ENCODE measurements at places on chromosomes 7 and 10.

- ATAC-seq, result no peak
Observed at GRCh38 chr7:89170628-89171027, 375.1 kb upstream of the TEX47 start.

DNA sequence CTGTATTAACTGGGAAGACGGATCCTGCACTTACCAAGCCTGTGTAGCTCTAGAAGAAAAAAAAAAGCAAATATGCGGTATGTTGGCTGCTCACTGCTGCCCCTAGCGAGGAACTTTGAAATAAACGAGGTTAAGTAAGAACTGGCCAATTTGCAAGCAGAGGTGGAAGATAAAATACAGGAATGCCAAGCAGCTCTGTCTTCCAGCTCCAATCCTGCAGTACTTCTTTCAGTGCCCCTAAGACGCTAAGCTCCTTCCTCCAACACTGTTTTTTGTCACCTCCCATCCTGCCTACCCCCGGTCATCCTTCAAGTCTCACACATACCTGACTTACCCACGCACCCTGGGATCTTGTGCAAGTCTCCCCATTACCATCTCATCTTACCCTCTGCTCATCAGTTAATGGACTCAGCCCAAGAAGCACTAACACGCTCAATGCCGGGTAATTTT is 809 bp downstream of the C10orf143 start:
- ATAC-seq, result peak; percentile 47

DNA sequence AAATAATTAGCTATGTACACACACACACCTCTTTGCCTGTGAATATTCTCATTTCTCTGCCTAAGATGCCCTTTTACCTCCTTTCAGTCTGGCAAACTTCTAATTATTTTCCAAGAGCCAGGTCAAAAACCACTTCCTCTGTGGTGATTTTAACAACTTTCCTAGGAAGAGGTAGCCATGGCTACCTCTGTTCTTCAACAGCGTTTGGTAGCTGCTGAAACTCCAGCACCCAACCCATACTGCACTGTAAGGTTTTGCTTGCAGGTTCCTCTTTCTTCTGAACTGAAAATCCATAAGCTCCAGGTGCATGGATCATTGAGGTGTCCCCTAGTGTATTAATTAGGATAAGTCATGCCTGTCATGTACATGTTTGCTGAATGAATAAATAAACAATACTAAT is 25.6 kb downstream of the NRCAM start:
- no peak for ATAC-seq

GRCh38 chr7:117772421-117772820 is 100.8 kb downstream of the CTTNBP2 start:
- ATAC-seq, result no peak

- no peak for ATAC-seq
Observed at GRCh38 chr7:127409629-127410028, 17.1 kb upstream of the ZNF800 start.

DNA sequence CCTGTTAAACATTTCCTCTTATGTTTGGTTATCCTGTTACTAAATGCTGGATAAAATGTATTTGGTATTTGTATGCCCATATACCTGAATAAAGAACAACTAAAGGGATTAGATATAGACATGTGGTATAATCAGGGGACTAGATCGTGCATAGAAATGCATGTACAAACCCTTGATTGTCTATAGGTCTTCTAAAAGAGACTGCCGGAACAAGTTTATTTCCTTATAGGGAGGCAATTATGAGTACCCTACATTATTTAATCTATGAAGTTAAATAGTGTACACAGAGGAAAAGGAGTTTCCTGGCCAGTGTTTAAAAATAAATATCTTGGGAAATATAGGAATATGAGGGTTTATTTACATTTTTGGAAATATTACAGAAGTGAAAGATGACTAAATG is 44.6 kb downstream of the CCSER2 start:
- no peak for ATAC-seq

DNA sequence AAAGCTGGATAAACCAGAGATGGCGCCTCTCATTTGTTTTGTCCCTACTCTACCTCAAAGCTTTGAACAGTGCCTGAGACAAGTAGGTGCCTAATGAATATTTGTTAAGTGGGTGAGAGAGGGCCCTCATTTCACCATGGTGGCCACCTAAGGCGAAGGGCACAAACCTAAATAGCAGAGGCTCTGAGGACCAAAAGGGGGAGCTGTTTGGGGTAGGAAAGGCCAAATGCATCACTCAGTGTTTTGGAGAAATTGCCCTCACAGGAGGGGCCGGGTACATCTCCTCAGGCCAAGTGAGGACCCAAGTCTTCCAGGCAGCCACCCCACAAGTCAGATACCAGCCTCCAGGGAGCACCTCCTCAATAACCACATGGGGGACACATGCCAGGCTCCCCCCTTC is 14.0 kb downstream of the IMPDH1 start:
- no peak for ATAC-seq

DNA sequence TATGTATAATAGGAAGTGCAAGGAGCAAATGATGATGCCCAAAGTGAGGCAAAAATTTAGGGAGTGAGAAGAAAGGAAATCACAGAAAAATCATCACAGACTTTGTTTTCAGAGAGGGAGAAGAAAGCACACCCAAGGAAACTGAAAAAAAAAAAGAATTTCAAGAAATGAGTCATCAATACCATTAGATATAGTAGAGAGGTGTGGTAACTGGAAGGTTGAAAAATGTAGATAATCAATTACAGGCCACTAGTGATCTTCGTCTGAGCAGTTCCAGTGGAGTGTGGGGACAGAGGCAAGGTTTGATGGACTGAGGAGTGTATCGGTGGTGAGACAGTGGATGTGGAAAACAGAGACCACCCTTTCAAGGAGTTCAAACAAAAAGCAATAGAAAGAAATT is 31.7 kb downstream of the ASB4 start:
- no peak for ATAC-seq

GRCh38 chr7:1358376-1359050 is 100.8 kb downstream of the MICALL2 start:
- no peak for ATAC-seq

DNA sequence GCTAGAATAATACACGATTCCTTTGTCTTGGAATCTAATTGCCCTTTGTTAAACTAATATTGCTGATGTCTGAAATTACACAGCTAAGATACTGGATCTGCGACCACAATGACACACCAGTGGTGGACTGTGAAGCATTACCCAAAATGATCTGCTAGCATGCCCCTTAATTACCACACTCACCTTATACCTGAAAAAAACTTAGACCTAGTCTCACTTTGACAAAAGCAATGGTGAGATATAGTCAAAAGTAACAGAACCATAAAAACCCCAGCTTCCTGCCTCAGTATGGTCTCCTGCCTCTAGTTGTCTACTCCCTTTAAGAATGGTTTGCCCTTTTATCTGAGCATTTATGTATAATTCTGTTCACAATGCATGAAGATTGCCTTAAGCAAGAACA is 20.8 kb upstream of the ERVW-1 start:
- ATAC-seq, result no peak

- ATAC-seq, result no peak
Observed at GRCh38 chr7:127885843-127886242, 145.4 kb downstream of the LRRC4 start.

GRCh38 chr10:79229071-79229541 is 118.2 kb upstream of the PPIF start:
- peak; percentile 37 for ATAC-seq

GRCh38 chr7:101241443-101242349 is 3.2 kb downstream of the FIS1 start:
- no peak for ATAC-seq

DNA sequence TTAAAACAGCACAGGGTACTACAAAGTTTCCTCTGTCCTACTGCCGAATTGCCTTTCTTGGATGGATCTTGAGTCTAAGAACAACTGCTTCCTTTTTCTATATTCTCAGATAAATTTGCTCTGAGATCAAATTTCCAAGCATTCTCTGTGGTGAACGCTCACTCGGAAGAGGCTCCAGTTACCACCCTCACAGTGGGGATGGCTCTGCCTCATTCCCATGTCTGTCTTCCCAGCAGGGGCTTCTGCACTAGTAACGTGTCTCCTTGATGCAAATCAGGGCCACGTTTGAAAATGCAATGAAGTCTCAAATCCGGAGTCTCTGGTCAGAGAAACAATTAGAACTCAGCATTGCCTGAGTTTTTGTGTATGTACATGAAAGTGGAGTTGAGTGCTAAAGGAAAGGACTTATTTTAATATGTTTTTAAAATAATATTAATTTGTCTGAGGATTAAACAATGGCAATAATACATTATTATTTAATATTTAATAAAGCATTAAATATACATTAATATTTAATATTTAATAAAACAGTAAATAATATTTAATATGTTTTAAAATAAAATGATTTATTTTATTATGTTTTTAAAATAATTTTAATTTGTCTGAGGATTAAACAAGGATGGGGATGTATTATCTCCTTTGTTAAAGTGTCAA is 61.8 kb downstream of the INHBA start:
- no peak for ATAC-seq

DNA sequence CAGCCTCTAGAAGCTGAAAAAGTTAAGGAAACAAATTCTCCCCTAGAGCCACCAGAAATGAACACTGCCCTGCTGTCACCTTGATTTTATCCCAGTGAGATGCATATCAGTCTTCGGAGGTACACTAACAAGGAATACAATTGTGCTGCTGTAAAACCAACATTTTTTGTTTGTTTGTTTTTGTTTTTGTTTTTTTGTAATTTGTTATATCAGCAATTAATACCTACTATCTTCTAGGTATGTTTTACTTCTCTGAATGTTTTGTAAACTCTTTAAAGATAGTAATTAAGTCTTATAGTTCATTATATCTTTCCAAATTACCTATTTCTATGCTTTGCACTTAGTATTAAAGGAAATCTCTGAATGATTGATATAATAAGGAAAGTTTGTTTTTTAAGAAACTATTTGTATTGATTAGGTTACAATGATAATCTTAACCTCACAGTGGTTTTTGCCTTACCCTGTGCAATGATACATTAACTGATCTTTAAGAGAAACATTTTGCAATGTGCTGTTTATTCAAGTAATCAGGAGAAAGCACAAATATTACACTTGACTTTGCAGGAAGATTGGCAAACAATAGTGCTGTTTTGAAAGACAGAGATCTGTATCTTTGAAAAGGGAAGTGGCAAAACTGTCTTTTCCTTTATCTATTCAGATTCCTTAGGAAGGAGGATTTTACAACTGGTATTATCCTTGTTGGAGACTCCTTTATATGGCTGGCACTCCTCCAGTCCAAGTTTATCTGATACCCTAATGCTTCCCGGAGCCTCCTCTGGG is 11.3 kb upstream of the HGF start:
- no peak for ATAC-seq

GRCh38 chr10:102501201-102502028 is 1.1 kb downstream of the ACTR1A start:
- no peak for ATAC-seq

DNA sequence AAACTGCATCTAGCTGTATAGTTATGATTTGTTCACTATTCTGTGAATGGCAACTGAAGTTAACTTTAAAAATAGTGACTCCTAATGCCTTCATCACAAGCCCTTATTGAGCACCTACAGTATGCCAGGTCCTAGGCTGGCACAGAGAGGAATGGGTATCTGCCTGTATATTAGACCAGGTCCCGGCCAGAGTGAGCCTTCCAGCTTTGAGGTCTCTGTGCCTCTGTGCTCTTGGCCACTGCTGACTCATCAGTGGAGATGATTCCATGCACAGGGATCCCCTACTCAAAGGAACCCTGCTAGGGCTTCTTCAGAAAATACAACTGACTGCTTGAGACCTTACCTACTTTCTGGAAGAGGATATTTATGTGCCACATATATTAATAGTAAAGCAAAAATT is 118.4 kb downstream of the GFRA1 start:
- no peak for ATAC-seq

- ATAC-seq, result no peak
Observed at GRCh38 chr7:30213637-30214036, 70.8 kb upstream of the ZNRF2 start.

DNA sequence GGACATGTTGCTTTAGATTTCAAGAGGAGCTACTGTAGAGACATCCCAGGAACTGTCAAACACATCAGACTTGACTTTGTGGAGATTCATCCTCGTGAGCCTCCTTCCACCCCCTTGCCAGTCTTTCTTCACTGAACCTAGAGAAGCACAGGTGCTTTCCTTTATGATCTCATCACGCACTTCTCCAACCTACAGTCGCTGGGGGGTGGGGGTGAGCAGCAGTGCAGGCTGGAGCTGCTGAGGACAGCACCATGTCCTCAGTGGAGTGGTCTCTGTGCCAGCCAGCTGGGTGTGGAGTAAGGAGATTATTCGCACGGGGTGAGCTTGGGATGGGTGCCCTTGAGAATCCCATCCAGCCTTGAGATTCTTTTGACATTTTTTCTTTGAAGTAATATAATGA is 88.1 kb downstream of the VOPP1 start:
- ATAC-seq, result no peak

- ATAC-seq, result no peak
Observed at GRCh38 chr7:336810-337566, 47.0 kb downstream of the FOXL3 start.

DNA sequence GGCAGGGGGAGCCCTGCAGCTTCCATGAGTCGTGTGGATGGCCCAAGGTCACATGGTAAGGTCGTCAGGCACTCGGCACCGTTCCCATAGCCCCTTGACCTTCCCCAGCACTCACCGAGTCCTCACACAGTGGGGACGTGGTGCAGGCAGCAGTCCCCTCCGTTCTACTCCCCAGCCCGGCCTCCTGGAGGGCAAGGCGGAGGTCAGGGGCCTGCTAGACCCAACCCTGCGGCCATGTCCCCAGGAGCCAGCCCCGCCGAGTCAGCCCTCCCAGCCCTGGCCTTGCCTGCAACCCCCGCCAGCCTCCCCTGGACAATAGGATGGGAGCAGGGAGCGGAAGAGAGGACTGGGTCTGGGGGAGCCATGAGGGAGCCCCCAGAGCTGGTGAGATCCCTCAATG is 65.2 kb downstream of the ELFN1 start:
- no peak for ATAC-seq

DNA sequence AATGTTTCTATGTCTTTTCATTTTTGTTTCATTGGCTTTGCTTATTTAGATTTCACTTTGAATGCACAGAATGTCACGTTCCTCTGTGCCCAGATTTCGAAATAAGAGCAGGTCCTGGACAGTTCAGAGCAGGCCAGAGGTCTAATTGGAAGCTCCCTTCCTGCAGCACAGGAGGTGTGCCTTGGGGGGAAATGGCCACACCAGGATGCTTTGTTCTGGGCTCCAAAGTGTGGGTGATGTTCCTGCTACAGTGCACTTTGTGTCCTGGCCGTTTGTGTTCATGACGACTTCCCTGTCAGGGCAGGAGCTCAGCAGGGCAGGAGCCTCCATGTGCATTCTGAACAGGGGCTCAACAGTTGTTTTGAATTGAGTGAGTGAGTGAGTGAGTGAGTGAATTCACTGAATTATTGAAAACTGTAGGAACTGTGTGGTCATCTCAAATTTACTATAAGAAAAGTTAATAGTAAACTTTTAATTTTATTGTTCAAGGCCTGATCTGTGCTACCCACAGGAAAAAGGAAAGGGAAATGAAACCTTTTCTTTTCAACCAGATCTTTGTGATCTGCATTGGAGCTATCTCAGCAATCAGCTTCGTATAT is 109.5 kb upstream of the GJD4 start:
- ATAC-seq, result peak; percentile 41

DNA sequence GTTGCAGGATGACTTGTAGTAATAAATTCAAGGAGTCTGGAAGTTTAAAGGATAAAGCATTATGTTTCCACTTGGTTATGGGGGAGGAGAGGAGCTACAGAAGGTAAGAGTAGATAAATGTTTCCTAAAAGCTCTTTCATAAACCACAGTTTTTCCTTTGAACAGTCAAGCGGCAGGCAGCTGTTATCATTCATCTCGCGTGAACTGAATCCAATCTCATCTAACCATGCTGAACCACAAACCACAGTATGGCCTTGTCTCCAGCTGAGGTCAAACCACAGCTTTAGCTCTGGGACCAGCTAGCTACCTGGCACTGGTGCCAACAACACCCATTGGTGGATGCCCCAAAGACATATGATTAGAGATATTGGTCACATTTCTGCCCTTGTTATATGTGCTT is 63.3 kb downstream of the NOC3L start:
- no peak for ATAC-seq
